ENCODE measurements at places on chromosomes 7 and 10.
A peak's percentile ranks its signal among the peaks of the same experiment; 100 is the strongest.

GRCh38 chr7:145831616-145832206 is 284.9 kb upstream of the CNTNAP2 start:
- no peak for DNase-seq

- DNase-seq: no peak
Observed at GRCh38 chr7:5435291-5436002, 11.8 kb upstream of the TNRC18 start.

DNA sequence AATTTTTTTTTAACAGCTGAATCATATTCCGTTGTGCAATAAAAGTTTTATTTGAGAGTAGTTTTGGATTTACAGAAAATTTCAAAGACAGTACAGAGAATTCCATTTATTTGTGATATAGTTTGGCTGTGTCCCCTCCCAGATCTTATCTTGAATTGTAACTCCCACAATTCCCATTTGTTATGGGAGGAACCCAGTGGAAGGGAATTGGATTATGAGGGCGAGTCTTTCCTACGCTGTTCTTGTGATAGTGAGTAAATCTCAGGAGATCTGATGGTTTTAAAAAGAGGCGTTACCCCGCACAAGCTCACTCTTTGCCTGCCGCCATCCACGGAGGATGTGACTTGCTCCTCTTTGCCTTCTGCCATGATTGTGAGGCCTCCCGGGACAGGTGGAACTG is 228.0 kb upstream of the MAGI2 start:
- no peak for DNase-seq

- DNase-seq: no peak
Observed at GRCh38 chr10:24318517-24318916, 109.6 kb downstream of the KIAA1217 start.

DNA sequence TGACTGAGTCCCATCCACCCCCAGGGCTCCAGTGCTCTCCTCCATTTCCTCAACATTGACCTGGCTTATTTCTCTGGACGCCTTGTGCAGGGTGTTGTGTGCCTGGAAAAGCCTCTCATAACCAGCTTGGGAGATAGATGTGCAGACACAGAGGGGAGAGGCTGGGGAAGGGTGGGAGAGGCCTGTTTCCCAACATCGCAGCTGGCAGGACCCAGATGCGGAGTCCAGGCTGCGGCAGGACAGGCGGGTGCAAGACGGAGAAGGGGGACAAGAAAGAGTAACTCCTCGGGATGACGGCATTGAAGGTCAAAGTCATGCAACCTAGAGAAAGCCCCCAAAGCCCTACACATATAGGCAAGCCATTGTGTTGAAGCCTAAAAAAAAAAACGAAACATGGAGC is 54.1 kb upstream of the ANTXRL start:
- DNase-seq: no peak

- DNase-seq: no peak
Observed at GRCh38 chr10:79493806-79494205, 18.5 kb upstream of the EIF5AL1 start.

DNA sequence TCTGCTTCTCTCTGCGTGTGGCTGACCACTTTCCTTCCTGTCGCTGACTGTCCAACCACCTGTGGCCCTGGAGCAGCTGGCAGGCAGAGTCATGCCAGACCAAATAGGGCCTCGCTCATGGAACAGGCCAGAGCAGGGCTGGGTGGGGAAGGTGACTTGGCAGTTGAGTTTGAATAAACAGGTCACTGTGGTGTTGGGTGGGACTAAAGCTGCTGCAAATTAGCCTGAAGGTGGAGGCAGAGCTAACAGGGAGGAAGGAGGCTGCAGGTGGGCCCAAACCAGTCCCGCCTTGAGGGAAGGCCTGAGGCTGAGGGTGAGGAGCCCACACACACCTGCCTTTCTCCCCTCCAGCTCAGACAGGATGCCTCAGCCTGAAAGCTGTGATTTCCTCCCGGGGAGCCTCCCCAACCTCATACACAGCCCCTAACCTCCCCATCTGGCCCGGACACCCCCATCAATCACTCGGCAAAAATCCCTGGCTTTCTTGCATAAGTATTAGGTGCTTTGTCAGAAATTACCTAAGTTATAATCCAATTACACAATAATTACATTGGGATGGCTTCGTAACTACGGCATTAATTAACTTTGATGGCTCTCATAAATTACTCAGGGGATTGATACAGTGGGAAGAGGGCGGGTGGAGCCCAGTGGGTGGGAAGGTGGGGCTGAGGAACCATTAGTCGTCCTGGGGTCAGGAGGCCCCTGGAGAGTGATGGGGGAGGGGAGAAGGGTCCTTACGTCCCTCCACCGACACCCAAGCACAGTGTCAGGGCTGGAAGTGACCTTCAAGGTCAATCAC is 97.7 kb upstream of the PCBD1 start:
- DNase-seq: no peak

- no peak for DNase-seq
Observed at GRCh38 chr10:98568551-98568950, 121.8 kb upstream of the HPS1 start.

DNA sequence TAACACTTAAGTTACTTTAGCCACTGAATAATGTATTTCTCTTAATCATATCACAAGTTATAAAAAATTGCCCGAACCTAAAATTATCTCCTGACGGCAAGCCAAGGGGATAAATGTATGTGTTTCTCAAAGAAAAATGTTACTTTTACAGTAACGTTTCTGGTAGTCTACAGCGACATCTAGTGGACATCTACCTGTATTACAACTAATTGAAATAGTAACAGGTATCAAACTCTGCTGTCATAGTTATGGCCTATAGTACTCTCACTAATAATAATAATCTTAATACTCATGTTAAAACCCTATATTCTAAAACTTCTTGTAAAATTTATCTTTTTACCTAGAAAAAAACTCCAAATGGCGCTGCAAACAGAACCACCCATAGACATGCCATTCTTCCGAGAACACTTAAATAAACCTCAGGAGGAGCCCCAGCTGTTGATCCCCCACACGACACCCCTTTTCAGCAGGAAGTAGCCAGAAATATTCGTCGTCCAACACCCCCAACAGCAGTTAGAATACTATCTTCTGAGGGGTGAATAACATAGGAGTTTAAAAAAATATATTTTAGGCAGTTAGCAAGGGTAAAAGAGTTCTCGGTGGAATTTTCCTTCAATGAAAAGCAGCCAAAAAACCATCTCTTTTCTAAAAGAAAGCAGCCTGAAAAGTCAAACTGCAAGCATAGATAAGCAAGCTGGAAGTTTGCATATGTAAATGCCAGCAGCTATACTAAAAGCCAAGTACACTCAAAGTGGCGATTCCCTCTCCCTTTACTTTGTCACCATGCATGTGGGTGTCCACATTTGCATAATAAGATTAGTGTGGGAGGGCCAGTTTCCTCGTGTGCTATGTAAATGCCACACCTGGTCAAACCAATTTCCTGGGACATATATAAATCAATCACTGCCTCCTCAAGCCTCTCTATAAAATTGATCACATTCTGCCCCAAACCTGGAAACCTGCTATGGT is 40.5 kb upstream of the ZNF107 start:
- DNase-seq: peak; percentile 33

DNA sequence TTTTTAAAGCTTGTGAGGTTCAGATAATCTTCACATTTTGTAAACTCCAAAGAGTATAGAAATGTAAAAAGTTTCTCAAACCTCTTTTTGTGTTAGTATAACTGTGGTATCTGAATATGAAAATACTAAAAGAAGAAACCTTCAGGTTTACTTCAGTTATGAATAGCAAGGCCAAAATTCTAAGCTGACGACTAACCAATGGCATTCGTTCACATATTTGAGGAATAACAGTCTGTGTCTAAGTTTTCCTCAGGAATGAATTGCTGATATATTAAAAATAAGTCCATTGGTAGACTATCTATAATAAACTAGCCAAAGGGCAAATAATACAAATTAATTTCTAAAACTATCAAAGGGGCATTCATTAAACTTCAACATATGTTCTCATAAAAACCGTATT is 206.0 kb downstream of the CXCL12 start:
- no peak for DNase-seq

GRCh38 chr7:4816419-4817080 is 41.1 kb downstream of the AP5Z1 start:
- no peak for DNase-seq

DNA sequence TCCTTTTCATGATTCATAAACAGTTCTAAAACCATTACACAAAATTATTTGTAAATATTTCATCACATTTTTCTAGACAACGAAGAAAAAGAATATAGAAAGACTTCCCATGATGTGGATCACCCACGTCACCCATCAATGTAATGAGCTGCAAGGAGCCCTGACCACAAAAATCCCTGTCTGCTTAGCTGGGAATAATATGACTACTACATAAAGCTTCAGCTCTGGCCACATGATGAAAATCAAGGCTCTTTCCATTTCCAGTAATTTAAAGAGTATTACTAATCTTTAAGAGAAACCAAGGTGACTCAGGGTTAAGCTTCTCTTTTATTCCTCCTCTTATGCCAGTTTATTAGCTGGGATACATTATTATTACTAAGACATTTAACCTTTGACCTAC is 180.8 kb upstream of the CACNA2D1 start:
- DNase-seq: peak; percentile 35

DNA sequence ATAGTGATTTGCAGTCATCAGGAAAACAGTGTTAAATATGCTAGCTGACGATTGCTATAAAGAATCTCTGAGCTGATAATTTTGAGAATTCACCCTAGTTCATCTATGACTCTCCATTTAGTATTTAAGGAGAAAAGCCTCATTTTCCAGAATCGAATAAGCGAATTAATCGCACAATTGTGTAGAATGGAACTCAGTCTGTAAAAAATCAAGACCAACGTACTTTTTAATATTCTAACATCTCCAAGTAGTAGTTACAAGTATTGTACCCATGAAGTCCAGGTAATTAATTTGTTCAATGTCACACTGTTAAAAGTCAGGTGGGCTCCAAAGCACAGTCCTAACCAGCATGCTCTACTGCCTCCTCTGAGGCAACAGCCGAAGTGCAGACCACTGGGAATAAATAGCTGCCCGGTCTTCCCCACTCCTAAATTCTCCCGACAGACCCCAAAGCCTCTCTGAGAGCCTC is 380 bp upstream of the AGBL3 start:
- no peak for DNase-seq

- no peak for DNase-seq
Observed at GRCh38 chr10:128084364-128084763, 41.9 kb downstream of the MKI67 start.

DNA sequence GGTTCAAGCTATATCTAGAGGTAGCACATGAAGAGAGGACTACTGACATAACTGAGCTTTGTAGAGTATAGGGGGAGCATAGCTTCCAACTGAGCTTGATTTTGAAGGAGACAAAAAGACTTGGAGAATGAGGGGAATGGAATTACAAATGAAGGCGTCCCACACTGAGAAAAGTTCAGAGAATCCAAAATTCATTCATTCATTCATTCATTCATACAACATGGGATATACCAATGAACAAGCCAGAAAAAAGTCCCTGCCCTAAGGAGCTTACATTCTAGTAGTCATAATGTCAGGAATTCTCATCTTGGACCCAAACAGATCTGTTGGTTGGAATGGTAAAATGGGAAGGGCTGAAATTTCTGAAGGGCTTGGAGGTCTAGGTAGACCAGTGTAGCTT is 62.0 kb downstream of the ENTPD1 start:
- DNase-seq: no peak

DNA sequence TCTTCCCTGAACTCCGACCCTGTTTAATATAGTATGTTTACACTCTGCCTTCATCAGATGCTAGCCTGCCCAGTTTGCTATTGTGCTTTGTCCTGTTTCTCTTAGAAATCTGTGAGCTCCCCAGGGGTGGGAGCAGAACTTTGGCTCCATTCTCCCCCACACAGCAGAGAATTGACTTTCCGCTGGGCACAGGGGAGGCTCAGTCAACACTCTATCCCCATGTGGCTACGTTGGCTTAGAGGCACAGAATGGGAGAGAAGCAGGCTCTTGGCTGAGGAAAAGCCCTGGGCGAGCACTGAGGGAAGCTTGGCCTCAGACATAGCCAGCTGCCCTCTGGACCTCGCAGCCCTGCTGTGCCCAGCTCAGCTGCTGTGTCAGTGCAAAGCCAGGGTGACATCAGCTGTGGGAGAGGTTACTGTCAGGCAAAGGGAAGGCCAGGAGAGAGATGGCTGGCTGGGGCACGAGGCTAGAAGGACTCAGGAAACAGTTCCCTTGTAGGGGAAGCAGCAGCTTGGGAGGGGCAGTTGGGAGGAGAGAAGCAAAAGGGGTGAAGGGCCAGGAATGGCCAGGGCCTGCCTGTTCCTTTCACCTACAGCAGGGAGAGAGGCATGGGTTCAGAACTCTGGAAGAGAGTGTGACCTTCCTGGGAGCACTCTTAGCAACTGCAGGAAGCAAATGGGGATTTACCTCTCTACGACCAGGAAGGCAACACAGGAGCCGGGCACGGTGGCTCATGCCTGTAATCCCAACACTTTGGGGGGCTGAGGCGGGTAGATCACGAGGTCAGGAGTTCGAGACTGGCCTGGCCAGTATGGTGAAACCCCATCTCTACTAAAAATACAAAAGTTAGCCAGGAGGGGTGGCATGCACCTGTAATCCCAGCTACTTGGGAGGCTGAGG is 5.8 kb upstream of the SCD start:
- no peak for DNase-seq

DNA sequence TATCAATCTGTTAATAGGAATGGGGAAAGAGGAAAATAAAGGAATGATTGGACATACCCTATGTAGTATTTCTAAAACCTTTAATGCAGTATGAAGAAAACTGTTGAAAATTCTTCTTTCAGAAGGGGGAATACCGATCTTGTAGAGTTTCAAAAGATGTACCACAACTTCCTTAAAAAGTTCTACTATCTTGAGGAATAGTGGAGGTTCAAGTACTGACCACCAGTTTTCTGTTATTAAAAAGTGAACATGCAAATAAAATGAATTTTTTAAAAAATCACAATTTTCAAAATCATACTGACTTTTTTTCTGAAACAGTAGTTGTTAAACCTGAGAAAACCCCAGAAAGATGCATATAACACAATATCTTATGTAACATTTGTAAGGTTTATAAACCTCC is 86.5 kb downstream of the HERC4 start:
- DNase-seq: no peak

DNA sequence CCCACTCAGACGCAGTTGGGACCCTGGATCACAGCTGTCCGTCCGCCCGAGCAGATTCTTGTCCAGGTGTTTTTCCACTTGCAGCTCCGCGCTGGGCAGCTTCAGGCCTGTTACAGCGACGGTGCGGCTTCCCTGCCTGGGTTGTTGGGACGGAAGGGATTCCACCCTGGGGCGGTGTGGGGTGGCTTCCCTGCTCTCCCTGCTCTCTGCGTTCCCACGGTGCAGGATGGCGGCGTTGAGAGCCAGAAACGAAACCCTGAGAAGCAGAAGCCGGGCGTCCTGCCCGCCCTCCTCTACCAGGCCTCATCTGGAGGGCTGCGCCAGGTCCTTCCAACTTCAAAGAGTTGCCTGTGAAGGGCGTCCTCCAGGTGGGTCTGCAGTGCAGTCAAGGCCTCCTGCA is 194.4 kb downstream of the ADARB2 start:
- no peak for DNase-seq
